ENCODE measurements at places on chromosomes 3 and 15.

DNA sequence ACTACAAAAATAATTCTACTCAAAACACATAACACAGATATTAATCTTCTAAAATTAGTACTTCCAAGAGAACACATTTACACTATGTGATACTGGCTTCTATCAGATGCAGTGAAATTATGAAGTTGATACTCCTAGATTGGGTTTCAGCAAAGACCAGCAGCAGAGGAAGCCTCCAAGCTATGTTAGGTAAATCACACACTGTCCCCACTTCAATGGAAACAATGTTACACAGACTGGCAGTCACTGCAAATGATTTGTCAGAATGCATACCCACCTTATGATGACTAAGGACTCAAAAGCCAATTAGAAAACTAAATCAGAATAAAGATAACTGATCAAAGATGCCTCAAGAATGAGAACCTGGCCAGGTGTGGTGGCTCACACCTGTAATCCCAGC, 90.1 kb upstream of the MYO5C start:
- no peak for DNase-seq

- no peak for DNase-seq
Observed at GRCh38 chr3:153250446-153250845, 88.4 kb downstream of the RAP2B start.

GRCh38 chr3:110750201-110750600, 321.4 kb upstream of the NECTIN3 start:
- no peak for DNase-seq

- no peak for DNase-seq
Observed at GRCh38 chr15:99963976-99964375, 230.7 kb upstream of the LYSMD4 start.

DNA sequence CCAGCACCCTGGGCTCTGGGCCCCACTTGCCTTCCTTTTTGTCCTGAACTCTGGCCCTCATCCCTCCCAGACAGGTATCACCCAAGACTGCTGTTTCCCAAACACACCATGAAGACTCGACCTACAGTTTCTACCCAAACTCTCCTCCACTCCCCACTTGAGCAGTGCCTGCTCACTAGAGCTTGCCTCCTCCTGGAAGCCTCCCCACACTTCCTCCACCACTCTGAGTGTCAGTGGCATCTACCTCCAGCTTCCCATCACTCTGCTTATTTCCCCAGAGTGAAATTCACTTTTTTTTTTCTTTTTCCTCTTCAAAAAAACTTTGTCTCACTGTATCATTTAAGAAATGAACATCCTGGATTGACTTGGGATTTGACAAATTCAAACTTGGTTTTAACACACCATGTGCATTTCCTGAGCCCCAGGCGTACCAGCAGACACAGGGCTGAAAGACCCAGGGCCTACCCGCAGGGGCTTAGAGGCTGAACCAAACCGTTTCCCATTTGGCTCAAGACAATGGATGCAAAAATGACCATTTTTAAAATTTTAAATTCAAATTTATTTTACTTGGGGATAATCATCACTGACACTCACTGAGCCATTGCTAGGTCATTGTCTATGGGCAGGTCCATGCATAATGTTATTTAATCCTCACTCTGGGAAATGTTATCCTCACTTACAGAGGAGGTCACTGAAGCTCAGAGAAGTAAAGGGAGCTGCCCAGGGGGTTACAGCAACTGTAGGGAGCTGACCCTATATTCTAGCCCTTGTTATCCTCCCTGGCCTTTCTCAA, 62.3 kb downstream of the IQSEC1 start:
- no peak for DNase-seq

DNA sequence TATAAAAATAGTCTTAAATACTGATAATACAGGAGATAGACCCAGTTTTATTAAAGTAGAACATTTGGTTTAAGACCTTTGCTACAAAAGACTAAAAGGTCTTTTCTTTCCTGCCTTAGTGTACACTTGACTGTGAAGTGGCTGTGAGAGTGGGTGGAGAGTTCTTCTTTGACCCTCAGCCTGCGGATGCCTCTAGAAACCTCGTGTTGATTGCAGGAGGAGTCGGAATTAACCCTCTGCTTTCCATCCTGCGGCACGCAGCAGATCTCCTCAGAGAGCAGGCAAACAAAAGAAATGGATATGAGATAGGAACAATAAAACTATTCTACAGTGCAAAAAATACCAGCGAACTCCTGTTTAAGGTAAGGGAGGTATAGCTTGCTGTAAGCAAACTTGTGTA, 36.5 kb downstream of the OXNAD1 start:
- no peak for DNase-seq

GRCh38 chr3:71578054-71578751, 5.3 kb downstream of the FOXP1 start:
- DNase-seq = no peak

GRCh38 chr3:101195951-101196713, 124.2 kb downstream of the IMPG2 start:
- DNase-seq = peak; percentile 71

- no peak for DNase-seq
Observed at GRCh38 chr15:66733976-66734375, 31.9 kb downstream of the SMAD6 start.

- no peak for DNase-seq
Observed at GRCh38 chr3:70753572-70753971, 441.1 kb upstream of the MDFIC2 start.

DNA sequence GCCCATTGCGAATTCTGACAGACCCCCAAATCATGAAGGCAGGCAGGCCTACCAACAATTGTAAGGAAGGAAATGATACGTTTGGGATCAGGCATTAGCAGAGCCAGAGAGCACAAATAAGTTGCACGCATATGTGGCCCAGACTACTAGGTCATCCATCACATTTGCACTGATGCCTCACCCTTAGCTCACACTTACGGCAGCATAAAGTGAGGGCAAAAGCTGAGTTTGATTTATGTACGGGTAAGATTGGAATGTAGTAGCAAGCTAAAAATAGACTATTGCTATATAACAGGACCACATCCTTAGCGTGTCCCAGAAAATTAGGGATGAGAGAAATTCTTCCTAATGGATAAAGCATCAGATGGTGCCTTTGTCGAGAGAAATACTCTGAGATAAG, 58.6 kb downstream of the QTRT2 start:
- no peak for DNase-seq

DNA sequence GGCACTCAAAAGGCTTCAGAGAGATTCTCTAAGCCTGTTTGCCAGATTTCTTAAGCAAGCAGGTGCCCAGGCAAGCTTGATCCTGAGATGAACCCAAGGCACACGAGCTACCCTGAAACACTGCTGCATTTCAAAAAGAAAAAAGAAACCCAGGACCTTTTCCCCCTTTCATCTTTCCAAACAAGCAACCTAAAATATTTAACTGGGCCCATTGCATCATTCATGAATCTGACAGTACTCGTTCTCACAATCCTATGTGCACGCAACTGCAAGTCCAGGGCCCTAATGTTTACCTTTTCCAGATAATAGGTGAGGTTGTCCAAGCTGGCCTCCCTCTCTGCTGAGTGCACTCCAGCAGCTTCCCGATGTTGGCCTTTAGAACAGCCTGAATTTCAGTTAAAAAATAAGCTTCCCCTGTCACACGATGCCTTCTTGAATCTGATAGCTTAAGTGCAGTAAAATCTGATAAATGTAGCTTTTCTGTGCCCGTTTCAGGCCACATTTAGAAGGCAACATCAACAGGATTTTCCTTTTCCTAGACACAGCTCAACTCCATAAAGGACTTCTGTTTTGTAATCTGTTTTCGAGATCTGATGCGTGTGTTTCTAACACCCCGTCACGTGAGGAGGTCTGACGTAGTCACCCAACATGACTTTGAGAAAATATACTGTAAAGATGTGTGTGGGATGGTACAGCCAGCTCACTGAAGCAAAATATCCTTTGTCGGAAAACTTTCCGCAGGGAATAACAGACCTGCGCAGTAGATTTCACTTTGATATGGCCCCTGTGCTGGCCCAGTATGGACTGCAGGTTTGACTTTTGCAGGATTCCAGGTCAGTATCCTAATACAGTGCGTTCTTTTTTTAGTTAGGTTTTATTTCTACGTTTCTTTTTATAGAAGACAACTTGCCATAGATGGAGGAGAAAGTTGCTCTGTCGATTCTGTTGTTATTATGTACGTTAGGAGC, 55.1 kb upstream of the RASA2 start:
- DNase-seq = no peak

- DNase-seq = no peak
Observed at GRCh38 chr15:70830615-70831014, 23.3 kb downstream of the LARP6 start.

DNA sequence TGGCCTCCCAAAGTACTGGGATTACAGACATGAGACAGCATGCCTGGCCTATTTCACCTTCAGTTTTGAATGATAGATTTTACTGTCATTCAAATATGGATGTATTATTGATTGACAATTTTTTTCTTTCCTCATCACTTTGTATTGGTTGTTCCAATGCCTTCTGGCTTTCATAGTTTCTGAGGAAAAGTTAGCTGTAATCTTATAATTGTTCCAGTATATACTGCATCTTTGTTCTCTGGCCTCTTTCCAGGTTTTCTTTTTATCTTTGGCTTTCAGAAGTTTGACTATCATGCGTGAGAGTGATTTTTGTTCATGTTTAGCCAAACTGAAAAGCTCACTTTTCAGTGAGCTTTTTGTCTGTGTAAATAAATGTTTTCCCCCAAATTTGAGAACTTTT, 157.1 kb downstream of the RSRC1 start:
- no peak for DNase-seq

- no peak for DNase-seq
Observed at GRCh38 chr3:194775731-194776130, 90.0 kb downstream of the FAM43A start.

DNA sequence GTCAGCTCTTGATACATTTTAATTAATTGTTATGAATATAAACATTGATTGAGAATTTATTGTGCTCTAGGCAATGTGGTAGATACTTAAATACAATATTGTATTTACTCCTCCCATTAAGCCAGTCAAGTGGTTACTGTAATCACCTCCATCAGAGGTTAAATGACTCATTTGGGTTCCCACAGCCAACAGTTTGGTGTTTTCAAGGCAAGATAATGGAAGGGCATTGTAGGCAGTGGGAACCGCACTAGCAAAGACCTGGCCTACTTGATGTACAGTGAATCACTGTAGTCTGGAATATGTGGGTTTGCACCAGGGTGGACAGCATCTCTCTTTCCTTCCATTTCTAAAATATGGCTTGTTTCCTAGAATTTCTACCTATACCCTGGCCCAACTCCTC, 127.4 kb downstream of the EDEM1 start:
- DNase-seq = no peak

GRCh38 chr3:17032407-17033034, 147.8 kb downstream of the PLCL2 start:
- DNase-seq = no peak

DNA sequence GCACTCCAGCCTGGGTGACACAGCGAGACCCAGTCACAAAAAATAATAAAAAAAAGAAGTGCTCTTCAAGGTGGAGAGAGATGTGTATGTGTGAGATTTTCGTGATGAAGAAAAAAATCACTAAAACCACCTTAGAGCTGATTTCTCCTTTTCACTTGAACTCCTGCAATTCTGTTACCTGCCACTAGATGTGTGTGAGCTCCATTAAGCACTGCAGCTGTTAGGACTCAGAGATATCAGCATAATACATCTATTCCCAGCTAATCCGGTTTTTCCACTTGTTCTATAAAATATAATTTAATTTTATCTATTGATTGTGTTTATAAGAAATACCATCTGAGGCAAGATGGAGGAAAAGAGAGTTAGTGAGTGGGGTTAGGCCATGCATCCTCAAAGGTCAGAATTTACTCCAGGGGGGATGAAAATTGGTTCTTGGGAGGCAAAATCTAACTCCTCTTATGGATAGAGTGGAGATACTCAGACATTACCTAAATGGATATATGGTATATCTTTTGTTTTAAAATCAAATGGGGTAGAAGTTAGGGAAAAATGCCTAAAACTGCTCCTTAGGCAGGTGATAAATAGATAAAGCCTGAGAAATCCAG, 152.7 kb downstream of the IL20RB start:
- no peak for DNase-seq

- DNase-seq = peak; percentile 38
Observed at GRCh38 chr3:173191611-173192010, 50.6 kb upstream of the SPATA16 start.

- no peak for DNase-seq
Observed at GRCh38 chr3:76547674-76548073, 492.2 kb upstream of the ROBO2 start.

GRCh38 chr3:13091898-13092611, 18.8 kb upstream of the IQSEC1 start:
- DNase-seq = no peak

- DNase-seq = no peak
Observed at GRCh38 chr15:69855258-69856000, 242.3 kb downstream of the TLE3 start.

DNA sequence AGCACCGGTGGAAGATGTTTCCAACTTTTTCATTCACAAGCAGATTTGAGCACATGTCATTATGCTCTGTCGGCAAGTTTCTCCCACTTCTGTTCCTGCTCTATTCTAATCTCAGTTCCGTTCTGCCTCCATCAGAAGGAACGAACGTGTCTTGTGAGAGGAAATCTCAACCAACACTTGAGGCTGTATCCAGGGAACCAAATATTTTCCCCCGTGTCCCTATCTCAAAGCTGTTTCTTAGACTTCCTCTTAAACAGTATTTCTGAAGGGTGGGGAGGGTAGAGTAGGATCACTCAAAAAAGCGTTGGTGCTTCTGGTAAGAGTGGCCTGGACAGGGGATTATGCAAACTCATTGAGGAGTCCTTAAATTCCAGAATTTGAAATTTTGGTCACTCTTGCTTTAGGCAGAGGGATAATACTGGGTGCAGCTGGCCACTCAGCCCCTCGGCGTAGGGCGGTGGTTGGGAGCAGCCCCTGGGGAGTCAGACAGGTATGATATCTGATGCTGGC, 54.9 kb downstream of the FRMD4B start:
- DNase-seq = no peak

- DNase-seq = no peak
Observed at GRCh38 chr3:156429125-156429524, 125.8 kb downstream of the SSR3 start.

GRCh38 chr3:141259821-141260629, 28.4 kb downstream of the PXYLP1 start:
- DNase-seq = no peak

DNA sequence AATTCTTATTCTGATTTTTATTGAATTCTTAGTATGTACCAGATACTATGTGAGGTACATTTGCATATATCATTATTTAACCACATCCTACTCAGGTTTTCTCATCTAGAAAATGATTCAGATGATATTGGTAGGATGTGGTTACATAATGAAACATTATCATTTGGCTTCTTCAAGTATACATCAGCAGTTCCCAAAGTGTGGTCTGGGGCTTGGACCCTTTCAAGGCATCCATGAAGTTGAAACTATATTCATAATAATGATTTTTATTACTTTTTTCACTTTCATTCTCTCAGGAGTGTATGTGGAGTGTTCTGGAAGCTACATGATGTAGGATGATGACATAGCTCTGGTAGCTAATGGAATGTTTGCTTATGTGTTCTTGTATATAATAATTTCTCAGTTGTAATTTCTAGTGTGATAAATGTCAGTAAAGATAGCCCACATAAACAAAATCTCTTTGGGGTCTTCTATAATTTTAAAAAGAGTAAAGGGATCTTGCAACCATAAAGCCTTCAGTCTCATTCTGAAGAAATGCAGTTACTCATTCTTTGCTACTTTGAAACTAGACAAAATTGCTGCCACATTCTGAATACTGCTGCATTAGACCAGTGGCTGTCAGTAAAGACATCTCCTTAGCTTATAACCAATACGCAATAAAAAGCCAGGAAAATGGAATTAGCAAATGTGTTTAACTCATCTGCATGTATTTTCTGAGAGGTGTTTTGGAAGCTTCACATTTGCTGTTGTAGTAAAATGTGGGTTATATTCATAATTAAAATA, 95.8 kb downstream of the PPARG start:
- DNase-seq = no peak

GRCh38 chr3:139675327-139675726, 2.4 kb downstream of the NMNAT3 start:
- no peak for DNase-seq

Measured in HS-5 (cell line).